ENCODE measurements at places on chromosomes 6 and 20.

GRCh38 chr6:99187429-99187828, 162.0 kb downstream of the FAXC start:
- no peak for DNase-seq

DNA sequence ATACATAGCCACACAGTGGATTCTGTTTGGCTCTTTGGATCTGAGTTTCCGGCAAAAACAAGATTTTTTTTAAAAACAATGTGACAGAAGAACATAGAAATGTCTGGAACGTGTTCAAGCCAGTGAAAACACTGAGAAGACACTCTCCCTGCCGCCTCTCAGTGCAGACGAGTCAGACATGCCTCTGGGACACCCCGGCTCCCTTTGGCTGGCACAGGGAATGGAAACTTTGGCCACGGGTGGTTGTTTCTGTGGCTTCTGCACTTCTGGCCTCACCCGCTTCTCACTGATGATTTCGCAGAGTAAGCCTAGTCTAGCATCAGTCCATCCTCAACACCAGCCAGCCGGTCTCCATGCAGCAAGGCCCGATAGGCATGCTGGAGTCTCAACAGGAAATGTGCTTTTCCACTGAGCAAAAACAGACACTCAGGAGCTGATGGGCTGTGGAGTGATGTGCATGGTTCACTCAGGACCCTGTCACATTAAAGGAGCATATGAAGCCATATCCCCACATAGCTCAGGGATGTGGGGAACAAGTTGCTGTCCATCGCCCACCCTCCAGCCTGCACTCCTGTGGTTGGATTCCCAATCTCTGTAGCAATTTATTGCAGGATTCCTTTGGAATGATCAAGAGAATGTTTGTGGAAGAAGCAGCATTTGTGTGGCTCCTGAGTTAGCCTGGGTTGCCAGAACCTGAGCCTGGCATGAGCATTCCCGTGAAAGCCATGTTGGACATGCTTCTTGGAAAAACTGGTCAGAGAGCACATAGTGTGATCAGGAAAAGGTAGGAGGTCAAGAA, 262.0 kb upstream of the RIN2 start:
- no peak for DNase-seq

- DNase-seq, result no peak
Measured at GRCh38 chr20:11247046-11248010, 573.5 kb upstream of the JAG1 start.

- no peak for DNase-seq
Measured at GRCh38 chr6:40946738-40947301, 92.2 kb downstream of the UNC5CL start.

DNA sequence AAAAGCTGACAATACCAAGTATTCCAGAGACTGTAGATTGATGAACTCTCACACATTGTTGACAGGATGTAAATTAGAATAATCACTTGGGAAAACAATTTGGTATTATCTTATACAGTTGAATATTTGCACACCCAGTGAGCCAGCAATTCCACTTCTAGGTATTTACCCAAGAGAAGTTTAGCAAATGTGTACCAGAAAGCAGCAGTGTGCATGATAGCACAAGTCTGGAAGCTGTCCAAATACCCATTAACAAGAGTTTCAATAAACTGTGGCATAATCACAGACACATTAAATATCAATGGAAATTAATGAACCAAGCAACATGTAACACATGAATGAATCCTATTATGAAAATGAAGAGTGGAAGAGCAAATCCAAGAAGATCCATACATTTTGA, 233.6 kb downstream of the TPBG start:
- DNase-seq, result no peak

GRCh38 chr6:21367649-21368154, 225.8 kb upstream of the SOX4 start:
- no peak for DNase-seq

- no peak for DNase-seq
Measured at GRCh38 chr6:47587493-47587892, 109.9 kb downstream of the CD2AP start.

- peak; percentile 76 for DNase-seq
Measured at GRCh38 chr6:159094444-159095252, 49.9 kb upstream of the TAGAP start.

DNA sequence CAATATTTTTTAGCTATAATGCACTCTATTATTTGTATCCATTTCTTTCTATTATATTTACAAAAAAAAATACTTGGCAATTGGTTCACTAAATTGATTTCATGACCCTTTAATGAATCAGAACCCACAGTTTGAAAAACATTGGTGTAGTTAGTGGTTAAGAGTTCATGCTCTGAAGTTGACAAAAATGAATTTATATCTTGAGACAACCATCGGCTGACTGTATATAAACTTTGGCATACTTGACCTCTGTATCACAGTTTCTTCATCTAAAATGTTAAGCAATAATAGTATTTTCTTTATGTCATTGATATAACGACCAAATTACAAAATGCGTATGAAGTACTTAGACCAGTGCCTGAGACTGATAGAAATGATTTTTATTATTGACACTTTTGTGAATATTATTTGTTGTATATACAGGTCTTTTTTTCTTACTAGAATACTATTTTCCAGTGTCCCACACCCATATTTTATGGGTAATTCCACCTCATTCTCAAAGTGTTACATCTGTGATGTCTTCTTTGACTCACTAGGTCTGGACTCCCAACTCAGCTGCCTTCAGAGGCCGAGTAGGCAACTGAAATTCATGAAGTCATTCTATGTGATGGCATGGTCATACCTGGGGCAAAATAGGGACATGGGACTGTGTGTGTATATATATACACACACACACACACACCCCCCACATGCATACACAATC, 459.2 kb downstream of the RFPL4B start:
- DNase-seq, result no peak

DNA sequence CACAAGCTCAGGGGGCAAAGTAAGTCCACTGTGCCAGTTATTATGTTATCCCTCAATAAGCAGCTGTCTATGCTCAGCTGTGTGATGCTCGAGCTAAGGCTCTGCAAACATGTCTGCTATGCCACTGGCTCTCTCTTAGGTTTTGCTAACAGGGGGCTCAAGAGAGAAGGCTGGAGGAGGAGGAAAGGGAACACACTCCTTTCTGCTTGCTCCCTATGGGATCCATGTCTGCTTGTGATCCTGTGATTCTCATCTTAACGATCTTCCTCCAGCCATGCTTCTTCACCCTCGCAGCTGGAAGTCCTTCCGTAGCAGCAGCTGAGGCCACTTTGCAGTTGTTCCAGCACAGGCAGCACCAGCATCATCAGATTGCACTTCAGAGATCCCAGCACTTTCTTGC, 37.0 kb upstream of the IGF2R start:
- DNase-seq, result no peak

DNA sequence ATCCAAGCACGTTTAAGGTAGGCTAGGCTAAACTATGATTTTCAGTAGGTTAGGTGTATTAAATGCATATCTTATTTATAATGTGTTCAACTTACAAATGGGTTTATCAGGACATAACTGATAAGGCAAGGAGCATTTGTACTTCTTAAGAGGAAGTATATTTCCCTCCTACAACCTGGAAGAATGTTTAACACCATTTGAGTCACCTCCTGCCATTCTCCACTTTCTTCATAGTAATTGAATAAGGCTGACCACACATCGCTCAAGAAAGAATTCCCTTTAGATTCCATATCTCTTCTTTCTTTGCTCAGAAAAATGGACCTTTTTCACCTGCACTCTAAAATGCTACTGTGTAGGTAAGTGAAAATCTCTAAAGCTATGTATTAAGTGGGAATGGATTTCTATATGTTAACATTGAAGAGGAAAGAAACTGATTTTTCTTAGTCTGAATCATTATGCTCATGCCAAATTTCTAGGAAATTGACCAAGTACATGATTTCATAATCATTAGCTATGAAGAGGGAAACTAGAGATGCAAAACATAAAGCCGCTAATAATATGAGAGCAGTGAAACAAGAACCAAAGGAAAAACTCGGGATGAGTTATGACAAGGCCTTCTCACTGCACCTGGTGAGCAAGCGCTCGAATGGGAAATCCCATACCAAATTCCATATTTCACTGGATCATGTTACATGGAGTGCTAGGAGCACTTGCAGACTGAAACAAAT, 210.4 kb downstream of the ALDH8A1 start:
- no peak for DNase-seq

- DNase-seq, result no peak
Measured at GRCh38 chr6:35341557-35341956, 801 bp upstream of the PPARD start.

DNA sequence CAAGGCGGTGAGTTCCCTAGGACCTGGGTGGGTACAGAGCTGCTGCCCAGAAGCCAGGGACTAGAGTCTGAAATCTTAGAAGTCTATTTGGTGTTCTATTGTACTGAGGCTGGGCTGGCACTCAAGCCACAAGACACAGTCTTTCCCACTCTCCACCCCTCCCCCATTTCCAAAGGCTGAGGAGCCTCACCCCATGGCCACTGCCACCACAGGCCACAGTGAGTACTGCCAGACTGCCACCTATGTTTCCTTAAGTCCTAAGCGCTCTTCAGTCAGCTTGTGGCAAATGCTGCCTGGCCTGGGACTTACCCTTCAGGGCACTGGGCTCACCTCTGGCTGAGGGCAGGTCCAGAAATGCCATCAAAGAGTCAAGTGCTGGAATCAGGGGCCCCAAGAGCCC, 469.3 kb downstream of the HAO1 start:
- no peak for DNase-seq

GRCh38 chr6:41371461-41371991, 36.1 kb downstream of the NCR2 start:
- DNase-seq, result peak; percentile 31

- no peak for DNase-seq
Measured at GRCh38 chr6:119446115-119446554, 96.6 kb upstream of the MAN1A1 start.

DNA sequence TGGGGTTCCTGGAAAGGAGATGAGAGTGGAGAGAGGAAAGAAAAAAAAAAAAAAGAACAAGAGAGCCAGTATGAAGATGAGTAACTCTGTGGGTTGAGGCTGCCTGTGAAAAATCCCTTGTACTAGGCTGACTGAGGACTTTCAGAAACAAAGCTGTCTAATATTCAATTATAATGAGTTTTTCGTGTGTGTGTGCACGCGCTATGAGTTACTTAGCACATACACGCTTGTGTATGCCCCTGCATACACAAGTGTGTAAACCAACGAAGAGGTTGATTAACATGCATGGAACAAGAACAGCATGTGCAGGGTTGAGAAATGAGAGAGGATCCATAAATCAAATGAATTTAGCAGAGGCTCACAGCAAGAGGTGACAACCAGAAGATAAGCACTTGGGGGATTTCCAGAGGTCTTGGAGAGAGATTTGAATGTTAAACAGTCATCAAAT, 4.8 kb upstream of the RBPJL start:
- DNase-seq, result no peak

DNA sequence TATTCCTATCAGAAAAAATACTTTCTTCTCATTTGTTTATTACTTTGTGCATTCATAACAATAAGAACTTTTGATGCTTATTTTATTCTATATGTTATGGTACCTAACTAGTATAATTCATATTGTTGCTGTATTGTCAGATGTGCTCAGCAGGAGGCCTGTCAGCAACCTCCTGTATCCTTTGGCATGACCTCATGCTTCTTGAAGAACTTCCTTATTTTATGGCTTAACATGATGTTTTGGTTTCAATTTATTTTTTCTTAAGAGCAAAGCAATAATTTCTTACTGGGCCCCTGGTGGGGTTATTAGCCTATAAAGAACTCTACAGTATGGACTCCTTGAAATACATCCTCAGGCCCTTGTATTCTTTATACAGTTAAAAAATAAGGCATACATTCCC, 17.3 kb downstream of the GGTLC1 start:
- no peak for DNase-seq

- DNase-seq, result no peak
Measured at GRCh38 chr6:91645811-91646210, 1058.9 kb upstream of the MAP3K7 start.

GRCh38 chr6:1380625-1381427, 8.6 kb upstream of the FOXF2 start:
- no peak for DNase-seq

DNA sequence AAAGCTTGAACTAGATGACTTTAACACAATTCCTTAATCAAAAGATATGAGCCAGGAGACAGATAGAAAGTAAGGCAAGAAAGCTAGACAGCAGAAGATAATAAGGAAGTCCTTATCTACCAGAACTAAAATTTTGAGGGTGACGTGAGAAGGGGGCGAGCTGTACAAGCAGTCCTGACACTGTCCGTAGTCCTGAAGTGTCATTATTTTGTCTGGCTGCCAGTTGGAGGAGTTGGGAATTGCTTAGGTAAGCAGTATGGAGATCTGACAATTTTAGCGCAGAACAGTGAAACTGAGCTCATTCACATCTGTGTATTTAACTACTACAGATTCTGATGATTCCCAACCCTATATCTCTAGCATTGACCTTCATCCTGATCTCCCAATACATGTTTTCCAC, 25.8 kb upstream of the CEP85L start:
- no peak for DNase-seq

DNA sequence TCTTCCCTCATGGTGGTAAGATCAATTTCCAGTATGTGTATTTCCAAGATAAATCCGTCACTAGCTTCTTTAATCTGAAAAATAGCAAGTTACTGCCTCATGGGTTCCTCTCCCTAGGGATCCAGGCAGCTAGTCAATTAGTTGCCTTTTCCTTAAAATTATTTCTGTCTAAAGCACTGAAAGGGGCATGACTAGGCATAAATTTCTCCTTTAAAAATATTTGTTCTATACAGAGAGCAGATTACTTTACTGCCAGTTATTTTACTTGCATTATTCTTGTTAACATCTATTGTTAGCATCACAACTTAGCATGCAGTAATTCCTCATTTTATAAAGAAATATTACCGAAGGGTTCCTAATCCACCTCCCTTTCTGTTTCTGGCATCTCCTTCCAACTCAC, 1.4 kb downstream of the MTCL3 start:
- no peak for DNase-seq

GRCh38 chr6:158764183-158764849, 54.9 kb downstream of the EZR start:
- no peak for DNase-seq

DNA sequence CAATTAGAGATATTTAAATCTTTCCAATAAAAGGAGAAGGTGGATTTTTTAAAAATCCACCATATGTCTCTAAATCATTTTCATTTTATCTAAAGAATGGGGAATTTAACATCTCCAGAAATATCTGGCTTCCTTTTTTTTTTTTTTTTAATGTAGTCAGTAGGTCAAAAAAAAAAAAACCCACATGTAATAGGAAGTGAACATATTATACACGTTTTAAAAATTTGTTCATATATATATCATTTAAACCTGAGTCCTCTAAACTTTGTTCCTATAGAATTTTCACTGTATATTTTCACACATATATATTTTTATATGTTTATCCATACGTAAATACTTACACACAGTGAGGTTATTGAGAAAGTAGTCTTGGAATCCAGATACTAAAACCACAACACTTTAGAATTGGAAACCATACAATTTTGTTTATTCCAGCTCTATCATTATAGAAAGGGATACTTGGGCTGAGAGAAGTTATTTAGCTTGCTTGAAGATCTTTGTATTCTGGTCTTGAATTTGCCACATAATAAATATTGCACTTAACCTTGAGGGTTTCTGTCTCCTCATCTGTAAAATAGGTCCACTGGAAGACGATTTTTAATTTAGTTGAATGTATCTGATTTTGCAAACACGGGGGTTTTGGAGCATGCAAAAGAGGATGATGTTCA, 62.1 kb upstream of the ZNF217 start:
- DNase-seq, result no peak

Measured in activated B cell treated with CpG ODN at 0.5 μM for 24 hours (primary cell).